Sciatic nerve (tissue), 2 donors: ENCODE measurements at places on chromosomes 5 and 9.

DNA sequence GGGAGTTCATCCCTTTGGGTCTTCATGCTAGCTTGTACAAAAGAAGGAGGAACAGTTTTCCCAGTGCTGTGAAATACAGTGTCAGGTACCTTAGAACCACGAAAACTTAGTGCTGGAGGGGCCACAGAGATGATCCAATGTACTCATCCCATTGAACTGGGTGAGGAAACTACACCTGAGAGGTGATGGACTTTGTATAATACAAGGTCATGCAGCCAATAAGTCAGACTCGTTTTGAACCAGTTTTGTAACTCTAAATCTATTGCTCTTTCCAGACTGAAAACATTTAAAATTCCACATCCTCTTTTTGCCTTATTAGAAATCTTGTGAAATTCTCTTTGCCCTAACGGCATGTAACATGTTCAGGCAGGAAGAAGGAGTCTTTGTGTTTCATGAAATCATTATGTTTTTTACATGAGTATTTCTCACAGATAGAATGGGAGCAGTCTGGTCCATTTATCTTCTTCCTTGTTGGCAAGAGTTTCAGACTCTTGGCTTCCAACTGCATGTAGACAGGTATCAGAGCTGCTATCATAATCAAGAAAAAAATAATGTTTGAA lies 146.8 kb upstream of the FBXL7 start:
- no peak for DNase-seq

- DNase-seq, result no peak
Measured at GRCh38 chr5:124795829-124796228, 49.4 kb upstream of the ZNF608 start.

DNA sequence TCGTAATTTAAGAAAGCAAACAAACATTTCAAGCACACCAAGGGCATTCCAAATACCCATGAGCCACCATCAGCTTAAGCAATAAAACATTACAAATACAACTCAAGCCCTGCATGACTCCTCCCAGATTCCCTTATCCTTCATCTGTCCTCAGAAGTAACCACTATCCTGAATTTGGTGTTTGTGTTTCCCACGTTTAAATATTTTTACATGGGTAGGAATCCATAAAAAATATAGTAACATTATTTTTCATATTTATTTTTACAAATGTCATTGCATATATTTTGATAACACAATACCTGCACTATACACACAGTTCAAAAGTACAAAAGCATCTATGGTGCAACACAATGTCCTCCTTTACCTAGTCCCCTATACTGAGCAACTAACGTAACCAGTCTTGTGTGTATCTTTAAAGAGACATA lies 6.4 kb downstream of the PRKAA1 start:
- DNase-seq, result no peak

GRCh38 chr9:92444841-92445240 lies 20.6 kb upstream of the OMD start:
- DNase-seq, result no peak

DNA sequence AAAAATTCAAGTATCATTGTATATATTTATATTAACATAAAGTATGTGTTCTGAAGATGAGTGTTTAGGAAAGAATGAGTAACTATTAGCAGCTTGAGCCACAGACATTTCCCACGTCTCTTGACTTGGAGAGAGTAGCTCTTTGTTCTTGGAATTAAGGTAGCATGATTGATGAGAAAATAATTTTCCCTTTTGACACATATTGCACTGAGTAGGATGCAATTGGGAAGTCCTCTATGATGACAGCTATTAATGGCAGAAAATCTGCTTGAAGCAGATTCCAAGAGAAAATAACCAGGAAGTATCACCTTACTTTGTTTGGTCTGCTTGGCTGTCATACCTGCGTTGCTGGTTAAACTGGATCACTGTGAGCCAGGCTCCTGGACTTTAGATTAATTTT lies 204.8 kb downstream of the TLE4 start:
- DNase-seq, result no peak

GRCh38 chr9:14064940-14065339 lies 249.0 kb downstream of the NFIB start:
- no peak for DNase-seq

GRCh38 chr5:38423276-38424147 lies 132.9 kb downstream of the LIFR start:
- DNase-seq, result no peak

- DNase-seq, result no peak
Measured at GRCh38 chr9:6930827-6931226, 173.1 kb downstream of the KDM4C start.

GRCh38 chr5:113203916-113204315 lies 227.3 kb downstream of the DCP2 start:
- DNase-seq, result no peak

DNA sequence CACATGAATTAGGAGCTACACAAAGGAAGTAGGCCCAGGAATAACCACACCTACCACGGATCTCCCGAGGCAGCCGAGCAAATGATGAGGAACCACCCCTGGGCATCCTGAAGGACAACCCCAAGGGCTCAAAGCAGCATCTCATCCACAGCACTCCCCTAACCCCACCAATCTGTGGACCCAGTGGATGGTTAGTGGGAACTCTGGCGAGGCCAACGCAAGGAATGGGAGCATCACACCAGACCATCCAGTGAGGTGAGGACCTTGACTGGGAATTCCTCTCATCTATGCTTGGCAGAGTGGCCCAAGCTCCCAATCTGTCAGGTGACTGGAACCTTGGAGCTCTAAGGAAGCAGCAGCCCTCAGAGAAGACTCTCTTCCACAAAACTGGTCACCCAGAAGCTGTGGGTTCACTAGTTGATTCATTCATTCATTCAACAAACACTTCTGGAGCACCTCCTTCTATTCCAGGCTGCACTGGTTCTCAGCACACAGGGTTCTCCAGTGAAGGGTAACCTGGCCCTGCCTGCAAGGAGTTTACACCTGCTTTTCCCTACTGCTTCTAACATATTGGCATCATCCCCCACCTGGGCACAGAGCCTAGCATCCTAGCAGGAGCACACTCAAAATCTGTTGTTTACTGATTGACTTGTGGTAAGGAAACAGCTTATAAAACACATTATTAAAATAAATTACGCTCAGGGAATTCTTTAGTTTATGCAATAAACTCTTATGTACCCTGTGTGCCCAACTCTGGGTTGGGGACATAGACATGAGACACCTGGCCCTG lies 4.9 kb downstream of the ACSL6 start:
- DNase-seq, result no peak

DNA sequence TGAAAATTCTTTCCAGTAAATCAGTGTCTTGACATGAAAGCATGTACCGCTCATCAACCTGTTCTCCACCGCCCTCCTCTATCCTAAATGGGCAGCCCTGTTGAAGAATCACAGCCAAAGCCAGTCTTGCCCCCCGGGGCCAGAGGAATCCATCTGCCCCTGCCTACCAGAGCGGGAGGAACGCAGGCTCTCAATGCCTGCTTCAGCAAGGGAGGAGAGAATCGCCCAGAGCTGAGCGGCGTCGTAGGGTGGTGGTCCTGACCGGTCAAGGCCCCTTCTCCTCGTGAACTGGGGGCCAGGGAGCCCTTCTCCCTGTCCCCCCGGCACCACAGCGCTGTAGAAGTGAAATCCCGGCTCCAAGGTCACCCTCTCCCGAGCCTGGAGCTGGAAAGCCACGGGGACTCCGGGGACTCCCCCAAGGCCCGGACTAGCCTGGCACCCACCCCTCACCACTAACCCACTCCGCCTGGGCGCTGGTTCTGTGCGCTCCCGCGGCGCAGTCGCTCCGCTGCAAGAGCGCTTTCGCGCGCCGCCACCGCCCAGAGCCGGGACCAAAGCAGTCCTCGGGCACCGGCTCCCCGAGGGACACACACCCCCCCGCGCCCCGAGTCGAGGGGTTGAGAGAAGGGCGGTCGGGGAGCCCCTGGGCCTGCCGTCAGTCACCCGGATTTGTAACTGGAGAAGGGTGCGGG lies 718 bp upstream of the TMEM215 start:
- no peak for DNase-seq

GRCh38 chr5:131272307-131272706 lies 8.5 kb downstream of the CDC42SE2 start:
- no peak for DNase-seq

GRCh38 chr5:1122511-1123294 lies 10.8 kb upstream of the SLC12A7 start:
- DNase-seq, result no peak

GRCh38 chr5:113452941-113453340 lies 18.2 kb upstream of the TSSK1B start:
- DNase-seq, result no peak

- DNase-seq, result no peak
Measured at GRCh38 chr5:147949711-147950573, 43.6 kb upstream of the C5orf46 start.

DNA sequence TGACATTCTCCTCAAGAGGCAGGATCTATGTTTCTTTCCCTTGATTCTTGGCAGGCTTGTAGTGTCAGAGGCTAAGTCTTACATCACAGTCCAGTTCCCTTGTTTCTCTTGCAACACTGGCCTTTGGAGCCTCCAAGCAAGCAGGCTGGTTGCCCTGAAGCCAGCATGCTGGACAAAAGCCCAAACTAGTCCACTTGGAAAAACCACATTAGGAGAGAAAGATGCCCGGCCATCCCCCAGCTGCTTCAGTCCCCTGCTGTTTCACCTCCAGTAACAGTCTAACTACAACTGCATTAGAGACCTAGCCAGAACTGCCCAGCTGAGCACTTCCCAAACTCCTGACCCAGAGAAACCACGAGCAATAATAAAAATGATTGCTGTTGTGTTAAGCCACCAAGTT lies 87.6 kb downstream of the ADAMTS6 start:
- DNase-seq, result peak; percentile 68

- peak; percentile 17 for DNase-seq
Measured at GRCh38 chr5:142368529-142368928, 43.7 kb upstream of the SPRY4 start.

DNA sequence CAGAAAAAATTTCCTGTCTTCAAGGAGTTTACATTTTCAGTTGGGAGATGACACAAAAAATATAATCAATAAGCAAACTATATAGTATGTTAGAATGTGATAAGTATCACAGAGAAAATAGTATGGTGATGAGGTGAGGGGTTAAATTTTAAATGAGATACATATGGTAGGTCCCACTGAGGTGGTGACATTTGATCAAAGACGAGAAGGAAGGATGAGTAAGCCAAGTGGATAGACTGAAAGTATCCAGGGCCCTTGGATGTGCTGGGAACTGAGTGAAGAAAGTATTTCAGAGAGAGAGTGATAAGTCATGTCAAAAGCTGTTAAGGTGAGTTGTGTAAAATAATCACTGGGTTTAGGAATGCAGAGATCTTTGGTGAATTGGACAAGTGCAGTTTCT lies 3.5 kb downstream of the CCDC192 start:
- DNase-seq, result no peak

DNA sequence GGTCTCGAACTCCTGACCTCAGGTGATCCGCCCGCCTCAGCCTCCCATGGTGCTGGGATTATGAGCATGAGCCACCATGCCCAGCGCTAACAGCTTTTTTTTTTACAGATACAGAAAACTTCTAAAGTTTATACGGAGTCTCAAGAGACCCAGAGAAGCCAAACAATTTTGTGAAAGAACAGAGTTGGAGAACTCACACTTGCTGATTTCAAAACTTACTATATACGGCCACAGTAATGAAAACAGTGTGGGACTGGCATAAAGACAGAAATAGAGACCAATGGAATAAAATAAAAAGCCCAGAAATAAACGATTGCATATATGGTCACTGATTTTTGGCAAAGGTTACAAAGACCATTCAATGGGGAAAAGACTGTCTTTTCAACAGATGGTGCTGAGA lies 85.6 kb upstream of the CACNA1B start:
- no peak for DNase-seq

GRCh38 chr9:132006677-132007370 lies 72.8 kb downstream of the MED27 start:
- DNase-seq, result no peak

GRCh38 chr9:94746541-94747370 lies 20.3 kb downstream of the AOPEP start:
- DNase-seq, result no peak

- DNase-seq, result no peak
Measured at GRCh38 chr5:160152901-160153300, 33.7 kb upstream of the PWWP2A start.

- DNase-seq, result no peak
Measured at GRCh38 chr5:106121972-106122605, 1548.6 kb downstream of the EFNA5 start.

DNA sequence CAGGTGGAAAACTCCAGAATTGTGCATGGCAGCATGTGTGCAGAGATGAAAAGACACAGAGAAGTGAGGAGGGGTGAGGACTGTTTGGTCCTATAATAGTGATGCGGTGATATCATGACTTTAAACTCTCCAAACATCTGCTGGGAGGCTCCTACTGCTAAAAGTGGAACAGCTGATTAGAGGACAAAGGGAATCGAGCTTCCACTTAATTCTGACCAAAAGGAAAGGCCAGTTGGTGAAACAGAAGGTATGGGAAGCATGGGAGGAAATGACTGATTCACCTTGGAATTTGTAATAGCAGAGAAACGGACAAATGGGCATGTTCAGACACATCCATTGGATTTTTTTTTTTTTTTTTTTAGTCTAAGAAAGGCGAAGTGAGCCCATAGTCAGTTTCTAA lies 67.5 kb upstream of the MAMDC2 start:
- DNase-seq, result no peak

DNA sequence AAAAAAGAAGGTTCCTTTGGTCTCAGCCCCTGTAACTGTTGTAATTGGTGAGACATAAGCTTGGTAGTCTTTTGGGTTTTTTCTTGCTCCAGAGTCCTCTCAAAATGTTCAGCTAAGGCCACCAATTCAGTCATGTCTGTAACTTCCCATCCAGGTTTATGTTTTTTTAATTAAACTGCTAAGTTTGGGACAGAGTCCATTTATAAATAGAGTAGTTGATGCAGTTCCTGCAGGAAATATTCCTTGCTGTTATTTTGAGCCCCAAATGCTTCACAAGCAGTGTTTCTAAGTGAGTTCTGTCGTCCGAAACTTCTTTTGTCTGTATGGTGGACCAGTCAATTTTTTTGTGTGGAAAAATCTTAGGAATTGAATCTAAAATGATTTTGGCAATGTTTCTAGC lies 155.0 kb downstream of the AOPEP start:
- no peak for DNase-seq

DNA sequence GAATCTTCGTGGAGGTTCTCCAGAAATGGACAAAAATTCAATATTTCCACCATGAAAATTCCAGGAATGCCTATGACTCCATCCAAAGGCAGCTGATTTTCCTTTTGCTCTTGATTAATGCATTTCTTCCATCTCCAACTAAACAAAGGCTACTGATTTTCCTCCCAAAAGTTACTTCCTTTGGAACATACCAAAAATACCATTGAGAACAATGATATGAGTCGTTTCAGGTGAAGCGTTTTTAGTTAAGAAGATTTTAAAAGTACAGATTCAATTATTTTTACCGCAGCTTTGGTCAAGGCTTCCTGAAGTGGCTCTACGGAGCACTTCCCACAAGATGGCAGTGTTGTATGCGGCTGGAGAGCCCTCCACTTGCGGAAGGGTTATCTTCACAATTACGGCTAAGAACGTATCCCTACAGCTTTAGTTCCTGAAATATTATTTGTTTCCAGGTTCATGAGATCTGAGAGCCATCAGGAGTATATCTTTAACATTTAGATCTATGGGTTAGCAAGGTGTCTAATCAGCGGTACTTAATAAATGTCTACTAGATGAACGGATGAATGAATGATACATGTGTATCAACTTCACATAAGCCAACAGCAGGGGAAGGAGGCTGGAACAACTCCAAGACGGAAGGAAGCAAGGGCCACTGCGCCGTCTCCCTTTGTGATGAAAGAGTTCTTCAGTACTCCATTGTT lies 35.9 kb upstream of the ARSB start:
- peak; percentile 77 for DNase-seq
